ENCODE measurements at places on chromosomes 3 and 15. TPM values are rescaled to one million over a fixed set of nuclear protein-coding genes. Genes with fewer than 3 reads are reported as not detected.

DNA sequence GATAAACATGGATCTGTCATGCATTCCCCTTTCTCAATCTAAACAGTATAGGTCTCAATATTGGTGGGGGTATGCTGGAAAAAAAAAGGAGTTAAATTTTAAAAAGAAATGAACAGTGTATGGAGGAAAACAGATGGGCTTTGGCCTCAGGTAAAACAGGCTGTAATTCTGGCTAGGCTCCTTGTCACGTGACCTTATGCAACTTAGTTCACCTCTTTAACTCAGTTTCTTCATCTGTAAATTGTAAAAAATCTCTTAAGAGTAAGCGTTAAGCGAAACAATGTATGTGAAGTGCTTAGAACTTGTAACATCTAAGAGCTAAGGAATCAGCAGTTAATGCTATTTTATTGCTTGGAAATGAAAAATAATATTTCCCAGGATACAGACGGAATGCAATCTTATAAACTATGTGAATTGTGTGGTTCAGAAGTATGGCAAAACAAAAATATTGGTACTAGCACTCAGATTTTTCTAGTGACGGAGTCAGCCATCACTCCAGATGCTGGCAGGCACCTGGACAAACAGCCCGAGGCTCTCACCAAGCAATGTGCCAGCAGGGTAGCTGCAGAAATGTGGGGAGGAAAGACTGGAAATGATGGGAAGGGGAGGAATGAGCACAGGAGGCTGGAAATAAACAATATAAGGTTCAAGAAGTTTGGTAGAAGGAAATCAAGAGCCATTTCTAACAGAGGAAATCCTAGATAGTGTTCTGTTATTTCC, 172.8 kb downstream of the USP13 start:
- DNase-seq: no peak

- no peak for DNase-seq
Measured at GRCh38 chr15:68106656-68107055, 52.5 kb downstream of the PIAS1 start.

DNA sequence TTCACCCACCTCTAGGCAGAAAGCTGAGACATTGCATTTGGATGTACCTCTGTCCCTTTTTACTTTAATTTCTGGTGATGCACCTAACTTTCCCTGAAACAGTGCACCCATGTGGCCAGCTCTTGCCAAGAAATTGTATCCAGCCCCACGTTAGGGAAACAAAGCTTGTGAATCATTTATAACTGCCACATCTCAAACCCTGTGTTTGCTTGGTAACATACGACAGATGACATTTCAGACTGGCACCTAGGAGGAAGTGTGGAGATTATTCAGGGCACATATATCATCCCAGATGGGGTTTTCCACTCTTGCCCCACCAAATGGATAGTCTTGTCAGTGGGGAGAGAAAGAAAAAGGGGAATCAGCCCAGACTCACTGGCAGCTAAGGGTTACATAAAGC, 2.1 kb downstream of the CYB561D2 start:
- peak; percentile 24 for DNase-seq

GRCh38 chr15:101578443-101578894, 73.7 kb downstream of the TM2D3 start:
- peak; percentile 27 for DNase-seq

GRCh38 chr3:187795207-187795960, 50.1 kb upstream of the BCL6 start:
- no peak for DNase-seq

DNA sequence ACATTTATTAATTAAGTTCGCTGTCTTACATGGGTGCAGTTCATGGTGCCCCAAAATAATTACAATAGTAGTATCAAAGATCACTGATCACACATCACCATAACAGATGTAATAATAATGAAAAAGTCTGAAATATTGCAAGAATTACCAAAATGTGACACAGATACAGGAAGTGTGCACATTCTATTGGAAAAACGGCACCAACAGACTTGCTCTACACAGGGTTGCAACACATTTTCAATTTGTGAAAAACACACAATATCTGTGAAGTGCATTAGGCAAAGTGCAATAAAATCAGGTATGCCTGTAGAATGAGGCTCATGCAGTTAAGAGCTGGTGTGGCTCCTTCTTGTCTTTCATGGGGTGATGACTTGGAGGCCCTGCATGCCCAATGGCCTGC, 265.8 kb downstream of the RPLP1 start:
- DNase-seq: no peak

DNA sequence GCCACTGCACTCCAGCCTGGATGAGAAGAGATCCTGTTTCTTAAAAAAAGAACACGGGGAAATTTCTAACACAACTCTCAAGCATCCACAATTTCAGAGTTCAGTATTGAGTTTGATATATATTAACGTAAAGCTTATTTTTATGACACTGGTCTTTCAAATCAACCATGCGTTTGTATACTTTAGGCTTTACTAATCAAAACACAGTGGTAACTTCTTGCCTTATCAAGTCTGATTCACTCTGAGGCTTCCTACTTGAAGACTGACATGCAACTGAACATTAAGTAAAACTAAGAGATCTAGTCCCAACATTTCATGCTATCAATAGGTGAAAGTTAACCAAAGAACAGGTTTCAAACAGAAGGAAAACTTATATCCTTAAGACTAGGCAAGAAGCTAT, 46.7 kb downstream of the PRTG start:
- no peak for DNase-seq

DNA sequence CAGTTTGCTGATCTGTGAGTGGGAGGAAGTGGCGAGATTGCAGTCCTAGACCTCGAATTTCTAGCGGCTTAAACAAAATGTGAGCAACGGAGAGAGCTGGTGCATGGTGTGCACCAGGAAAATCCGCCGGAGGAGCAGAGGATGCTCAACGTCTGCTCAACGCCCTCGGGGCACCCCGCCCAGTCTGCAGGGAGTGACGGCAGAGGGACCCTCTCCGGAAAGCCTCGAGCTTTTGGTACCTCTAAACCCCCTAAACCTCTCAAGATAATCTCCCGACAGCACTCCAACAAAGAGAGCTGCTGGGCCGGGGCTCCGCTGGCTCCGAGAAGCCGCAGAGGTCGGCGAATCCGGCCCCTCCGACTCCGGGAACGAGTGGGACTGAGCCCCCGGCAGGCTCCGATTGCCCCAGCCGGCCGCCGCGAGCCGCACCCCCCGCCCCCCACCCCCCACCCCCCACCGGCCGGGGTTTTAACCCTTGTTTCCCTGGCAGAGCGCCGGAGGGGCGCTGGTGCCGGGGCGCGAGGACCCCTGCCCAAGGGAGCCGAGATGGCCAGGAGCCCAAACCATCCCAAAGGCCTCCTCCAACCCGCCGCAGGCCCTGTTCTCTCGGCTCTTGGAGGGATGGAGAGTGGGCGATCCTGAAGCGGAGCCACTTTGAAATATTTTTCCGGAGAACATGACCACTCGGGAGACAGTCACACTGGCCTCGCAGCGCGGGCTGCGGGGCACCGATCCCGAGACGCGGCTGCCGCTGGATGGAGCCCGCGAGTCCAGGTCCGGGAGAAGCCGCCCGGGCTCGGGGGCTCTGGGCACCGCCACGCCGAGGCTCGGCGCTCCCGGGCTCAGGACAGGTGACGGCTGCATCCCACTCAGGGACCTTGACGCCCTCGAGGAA, 1.5 kb downstream of the MEGF11 start:
- peak; percentile 64 for DNase-seq

- no peak for DNase-seq
Measured at GRCh38 chr3:14503706-14504065, 36.5 kb downstream of the GRIP2 start.

DNA sequence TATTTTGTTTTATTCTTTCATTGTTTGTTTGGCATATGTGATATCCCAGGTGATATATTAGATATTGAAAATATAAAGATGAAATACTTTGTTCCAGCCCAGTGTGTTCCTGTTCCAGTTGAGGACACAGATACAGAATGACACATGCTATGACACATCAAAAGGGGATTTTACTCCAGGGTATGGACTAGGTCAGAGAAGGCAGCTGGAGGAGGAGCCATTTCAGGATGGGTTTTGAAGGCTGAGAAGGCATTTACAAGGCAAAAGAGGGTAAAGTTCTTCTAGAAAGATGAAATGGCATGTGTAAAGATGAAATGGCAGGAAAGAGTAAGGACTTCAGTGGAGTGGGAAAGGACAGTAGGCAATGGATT, 163.8 kb downstream of the ZIC1 start:
- no peak for DNase-seq

- DNase-seq: no peak
Measured at GRCh38 chr3:22981861-22982260, 221.3 kb upstream of the UBE2E2 start.

DNA sequence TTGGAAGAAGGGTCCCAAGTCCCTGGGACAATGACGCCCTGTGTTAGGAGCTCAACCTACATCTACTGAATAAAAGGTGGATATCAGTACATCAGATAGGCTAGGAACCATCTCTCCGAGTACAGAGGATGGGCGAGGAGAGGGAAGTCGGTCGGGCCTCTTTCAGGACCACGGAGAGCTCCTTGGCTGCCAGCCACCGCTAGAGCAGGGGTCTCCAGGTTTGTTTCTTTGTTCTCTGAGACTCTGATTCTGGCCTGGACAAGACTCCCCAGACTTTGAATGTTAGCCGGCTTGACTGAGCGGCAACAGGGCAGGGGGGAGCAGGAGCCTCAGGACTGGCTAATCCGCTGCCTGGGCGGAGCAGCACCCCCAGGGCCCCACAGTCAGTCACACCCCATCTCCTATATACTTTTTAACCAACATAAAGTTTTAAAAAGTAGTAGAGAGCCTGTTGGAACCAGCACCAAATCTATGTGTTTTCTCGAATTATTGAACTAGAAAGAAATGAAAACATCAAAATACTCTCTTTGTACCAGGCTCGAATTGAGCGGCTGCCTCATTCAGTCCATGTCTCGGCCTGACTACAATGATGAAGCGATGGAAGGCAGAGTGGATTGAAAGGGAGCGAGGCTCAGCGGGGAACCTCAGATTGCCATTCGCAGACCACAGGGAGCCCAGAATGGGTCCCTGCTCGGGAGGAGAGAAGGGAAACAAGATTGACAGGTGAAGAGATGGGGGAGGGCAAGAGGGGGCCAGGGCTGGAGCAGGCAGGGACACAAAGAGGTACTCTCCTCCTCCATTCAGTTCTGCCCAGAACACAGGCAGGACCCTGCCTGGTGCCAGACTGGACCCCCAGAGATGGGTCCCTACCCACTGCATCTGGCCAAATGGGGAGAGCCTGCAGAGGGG, 131.6 kb downstream of the TPRA1 start:
- peak; percentile 50 for DNase-seq

DNA sequence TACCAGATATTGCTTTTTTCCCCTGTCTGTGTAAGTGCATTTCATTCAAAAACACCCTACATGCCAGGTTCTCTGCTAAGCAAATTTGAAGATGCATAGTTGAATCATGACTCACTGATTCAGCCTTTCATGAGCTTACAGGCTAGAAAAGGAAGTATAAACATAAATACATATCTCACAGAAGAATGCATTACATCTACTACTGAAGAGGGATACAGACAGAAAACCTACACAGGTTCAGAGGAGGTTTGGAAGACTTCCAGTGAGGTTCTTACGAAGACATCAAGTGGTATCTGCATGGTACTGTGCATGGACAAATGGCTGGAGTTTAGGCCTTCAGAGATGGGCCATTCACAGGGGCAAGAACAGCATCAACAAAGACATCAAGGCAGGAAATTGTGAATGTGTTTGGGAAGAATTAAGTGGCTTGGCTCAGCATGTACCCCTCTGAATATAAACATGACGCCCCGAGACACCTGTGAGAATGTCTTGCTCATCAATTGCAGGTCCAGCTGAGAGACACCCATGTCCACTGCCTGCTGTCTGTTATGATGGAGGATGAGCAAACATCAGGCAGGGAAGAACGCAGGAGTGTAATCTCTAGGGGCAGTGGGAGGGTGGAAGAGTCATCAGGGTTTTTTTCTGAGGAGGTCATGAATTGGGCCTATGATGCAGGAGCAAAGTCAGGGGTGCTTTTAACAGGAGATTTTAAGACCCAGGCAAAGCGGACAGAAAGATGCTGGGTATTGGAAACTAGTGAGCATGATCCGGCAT, 105.1 kb upstream of the GALNT15 start:
- DNase-seq: no peak

GRCh38 chr15:34055868-34056595, 17.0 kb upstream of the AVEN start:
- no peak for DNase-seq

SI gene
- total RNA-seq: not detected

TRIM59 gene
- total RNA-seq: 25.8 TPM

TFRC gene
- 436 TPM for total RNA-seq

CHDH gene
- 0.12 TPM for total RNA-seq

ARL13B gene
- total RNA-seq: 8.3 TPM

All from activated naive CD4-positive, alpha-beta T cell treated with anti-CD3 and anti-CD28 coated beads for 36 hours (primary cell).